Hematopoietic multipotent progenitor cell treated with erythropoietin and hydrocortisone succinate and interleukin-3 and kit ligand, for 8 days (in vitro differentiated cells): ENCODE measurements at places on chromosomes 3 and 15.

DNA sequence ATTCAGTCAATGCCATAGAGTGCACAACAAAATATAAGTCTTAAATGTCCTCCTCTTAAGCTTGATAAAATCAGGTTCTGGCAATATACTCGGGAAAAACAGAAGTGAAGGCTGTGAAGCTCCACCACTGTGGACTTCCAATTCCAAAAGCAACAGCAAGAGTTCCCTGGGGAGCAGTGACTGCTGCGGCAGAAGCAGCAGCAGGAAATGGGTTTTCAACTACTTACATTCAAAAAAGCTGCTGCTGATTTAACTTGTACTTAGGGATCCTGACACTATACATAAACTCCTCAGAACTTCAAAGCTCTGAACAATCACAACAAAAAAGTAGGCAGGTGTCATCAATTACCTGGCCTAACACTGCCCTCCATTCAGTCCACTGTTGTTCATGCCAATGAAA, 4.7 kb downstream of the CEP152 start:
- DNase-seq = no peak

DNA sequence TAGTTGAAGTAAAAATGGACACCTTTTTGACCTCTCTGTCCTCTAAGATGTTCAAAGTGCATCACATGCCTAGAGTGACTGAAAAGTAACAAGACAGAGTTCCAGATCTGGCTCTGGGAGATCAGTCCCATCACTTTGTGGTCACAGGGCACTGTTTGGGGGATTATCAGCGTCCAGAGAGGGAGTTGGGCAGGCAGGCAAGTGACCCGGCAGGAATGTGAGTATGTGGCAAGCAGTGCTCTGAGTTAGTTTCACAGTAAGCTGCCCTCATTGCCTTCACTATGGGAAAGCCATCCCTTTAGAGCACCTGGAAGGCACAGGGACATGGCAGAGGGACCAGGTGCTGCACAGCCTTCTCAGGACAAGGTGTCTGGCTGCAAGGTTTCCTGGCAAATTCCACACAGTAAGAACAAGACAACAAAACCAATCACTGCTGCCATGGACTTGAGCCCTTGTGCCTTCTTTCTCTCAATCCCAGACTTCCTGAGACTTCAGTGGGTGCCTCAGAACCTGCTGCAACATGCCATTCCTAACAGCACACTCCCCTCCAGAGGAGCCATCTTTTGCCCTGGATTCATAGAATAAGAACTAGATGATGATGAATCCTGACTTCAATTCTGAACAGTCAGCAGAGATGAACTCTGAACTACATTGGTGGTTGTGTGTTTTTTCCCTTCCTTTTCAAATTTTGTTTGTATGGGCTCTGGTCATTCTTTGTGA, 55.2 kb downstream of the TIPARP start:
- no peak for DNase-seq

DNA sequence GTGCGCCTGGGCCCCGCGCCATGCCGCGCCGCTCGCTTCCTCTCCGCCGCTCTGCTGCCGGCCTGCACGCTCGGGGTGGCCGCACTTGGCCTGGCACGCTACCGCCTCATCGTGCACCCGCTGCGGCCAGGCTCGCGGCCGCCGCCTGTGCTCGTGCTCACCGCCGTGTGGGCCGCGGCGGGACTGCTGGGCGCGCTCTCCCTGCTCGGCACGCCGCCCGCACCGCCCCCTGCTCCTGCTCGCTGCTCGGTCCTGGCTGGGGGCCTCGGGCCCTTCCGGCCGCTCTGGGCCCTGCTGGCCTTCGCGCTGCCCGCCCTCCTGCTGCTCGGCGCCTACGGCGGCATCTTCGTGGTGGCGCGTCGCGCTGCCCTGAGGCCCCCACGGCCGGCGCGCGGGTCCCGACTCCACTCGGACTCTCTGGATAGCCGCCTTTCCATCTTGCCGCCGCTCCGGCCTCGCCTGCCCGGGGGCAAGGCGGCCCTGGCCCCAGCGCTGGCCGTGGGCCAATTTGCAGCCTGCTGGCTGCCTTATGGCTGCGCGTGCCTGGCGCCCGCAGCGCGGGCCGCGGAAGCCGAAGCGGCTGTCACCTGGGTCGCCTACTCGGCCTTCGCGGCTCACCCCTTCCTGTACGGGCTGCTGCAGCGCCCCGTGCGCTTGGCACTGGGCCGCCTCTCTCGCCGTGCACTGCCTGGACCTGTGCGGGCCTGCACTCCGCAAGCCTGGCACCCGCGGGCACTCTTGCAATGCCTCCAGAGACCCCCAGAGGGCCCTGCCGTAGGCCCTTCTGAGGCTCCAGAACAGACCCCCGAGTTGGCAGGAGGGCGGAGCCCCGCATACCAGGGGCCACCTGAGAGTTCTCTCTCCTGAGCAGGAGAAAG, 951 bp downstream of the GPR62 start:
- peak; percentile 47 for DNase-seq

DNA sequence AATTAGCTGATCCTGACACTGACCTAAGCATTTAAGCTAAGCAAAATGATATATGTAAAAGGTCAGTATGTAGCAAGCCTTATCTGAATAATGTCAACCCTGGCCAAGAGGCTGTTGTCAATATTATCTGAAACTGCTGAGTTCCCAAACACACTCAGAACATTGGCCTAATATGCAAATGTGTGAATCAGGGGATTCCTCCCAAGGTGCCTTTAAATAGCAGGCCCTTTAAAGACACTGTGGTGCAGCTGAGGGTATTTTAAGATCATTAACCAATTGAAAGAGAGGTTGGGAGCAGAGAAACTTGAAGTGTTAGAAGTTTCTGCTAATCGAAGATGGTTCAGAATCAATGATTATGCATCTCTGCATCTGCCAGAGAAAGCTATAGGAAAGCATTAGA, 207.0 kb downstream of the NTRK3 start:
- DNase-seq = no peak

- no peak for DNase-seq
These were observed 14.4 kb upstream of the ALDH1L1 start for GRCh38 chr3:126194713-126195305.

DNA sequence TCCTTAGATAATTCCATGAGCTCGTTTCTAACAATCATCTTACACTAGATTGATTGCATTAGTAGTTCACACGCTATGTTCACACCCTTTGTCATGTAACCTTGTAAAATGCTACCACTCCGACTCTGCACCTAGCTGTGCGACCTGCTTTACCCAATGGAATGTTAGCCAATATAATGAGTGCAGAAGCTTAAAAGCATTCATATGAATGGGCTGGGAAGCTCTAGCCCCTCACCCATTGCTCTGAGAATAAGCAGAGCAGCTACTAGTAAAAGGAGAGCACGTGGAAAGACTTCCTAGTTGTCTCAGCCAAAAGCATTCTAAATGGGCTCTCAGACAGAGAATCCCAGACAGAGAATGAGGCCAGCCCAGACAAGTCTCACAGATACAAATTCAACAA, 410.6 kb upstream of the UBE2E2 start:
- DNase-seq = no peak

DNA sequence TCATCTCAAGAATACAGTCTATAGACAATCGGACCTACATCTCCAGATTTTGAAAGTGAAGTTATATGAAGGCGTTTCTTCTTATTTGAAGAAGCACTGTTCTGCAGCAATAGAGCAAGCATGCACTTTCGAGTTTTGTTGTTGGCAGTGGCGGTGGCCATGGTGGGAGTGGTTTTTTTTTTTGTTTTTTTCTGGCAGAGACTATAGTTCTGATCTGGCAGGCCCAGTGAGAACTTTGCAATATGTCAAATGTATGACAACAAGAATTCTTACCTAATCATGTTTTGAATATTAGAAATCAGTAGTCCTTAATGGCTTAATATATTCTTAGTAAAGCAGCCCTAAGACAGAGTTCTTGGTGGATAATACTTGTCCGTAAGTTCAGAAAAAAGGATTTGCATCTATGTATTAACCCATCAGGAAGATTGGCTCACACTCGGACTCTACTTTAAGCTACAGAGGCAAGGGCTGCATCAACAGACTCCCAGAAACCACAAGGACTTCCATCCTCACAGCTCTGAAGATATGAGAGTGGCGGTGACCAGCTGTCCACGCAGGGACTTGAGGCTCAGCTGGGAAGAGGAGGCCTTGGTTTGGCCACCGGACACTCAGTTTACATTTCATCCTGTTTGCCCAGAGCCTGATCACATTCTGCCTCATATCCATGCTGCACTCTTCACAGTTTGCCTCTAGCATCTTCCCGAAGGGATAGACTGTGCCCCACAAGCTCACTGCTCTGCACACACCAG, 124.1 kb upstream of the THBS1 start:
- no peak for DNase-seq

DNA sequence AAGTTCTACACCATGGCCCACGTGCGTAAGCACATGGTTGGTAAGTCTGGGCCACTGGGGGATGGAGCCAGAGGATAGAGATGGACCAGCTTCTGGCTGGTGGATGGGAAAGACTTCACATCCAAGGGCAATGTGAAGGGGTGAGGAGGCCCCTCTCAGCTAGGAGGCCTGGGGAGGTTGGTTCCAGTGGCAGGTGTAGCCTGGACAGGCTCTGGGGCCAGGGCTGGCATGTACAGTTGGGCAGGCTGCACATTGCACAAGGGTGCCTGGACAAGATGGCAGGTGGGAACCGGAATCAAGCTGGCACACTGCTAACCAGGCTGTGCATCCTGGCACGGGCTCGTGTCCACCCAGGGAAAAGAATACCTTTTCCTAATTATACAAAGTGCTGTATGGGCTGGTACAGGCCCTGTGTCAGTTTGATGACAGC, 8.1 kb downstream of the ZBTB47 start:
- DNase-seq = no peak
